Stomach (tissue), 19 donors: ENCODE measurements at places on chromosomes 11 and 22. TPM values are rescaled to one million over a fixed set of nuclear protein-coding genes. Genes with fewer than 3 reads are reported as not detected.

DNA sequence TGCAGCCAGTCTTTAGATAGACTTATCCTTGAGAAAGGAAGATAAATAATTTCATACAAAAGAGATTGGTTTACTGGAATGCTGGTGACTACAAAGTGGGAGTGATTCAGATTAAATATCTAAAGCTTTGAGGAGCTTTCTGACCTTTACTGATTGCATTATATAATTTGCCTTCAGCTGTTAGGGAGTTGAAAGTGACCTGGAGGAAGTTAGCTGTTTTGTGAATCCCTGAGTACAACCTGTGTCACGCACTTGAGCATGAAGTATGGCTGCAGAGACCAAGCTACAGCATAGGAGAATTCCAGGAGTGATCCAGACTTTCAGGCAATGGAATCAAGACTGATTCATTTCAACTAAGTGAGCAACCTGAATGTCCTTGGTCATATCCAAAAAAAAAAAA lies 1848.3 kb upstream of the RAG2 start:
- H3K4me3 ChIP-seq = no peak overlapping the region
- no peaks in the 10 kb centered on the region for H3K36me3 ChIP-seq
- no peaks in the 10 kb centered on the region for H3K27me3 ChIP-seq
- no peak for DNase-seq
- no peaks in the 10 kb centered on the region for H3K4me1 ChIP-seq

GRCh38 chr22:38850941-38851849 lies 7.4 kb upstream of the NPTXR start:
- H3K27me3 ChIP-seq = no peaks in the 10 kb centered on the region
- no peaks in the 10 kb centered on the region for H3K36me3 ChIP-seq
- no peaks in the 10 kb centered on the region for H3K4me1 ChIP-seq
- no peak overlapping the region for H3K27ac ChIP-seq
- DNase-seq = no peak
- H3K4me3 ChIP-seq = no peak overlapping the region

FXYD2 gene
- total RNA-seq = not detected

TRIM34 gene
- total RNA-seq = 11.4 TPM

DNA sequence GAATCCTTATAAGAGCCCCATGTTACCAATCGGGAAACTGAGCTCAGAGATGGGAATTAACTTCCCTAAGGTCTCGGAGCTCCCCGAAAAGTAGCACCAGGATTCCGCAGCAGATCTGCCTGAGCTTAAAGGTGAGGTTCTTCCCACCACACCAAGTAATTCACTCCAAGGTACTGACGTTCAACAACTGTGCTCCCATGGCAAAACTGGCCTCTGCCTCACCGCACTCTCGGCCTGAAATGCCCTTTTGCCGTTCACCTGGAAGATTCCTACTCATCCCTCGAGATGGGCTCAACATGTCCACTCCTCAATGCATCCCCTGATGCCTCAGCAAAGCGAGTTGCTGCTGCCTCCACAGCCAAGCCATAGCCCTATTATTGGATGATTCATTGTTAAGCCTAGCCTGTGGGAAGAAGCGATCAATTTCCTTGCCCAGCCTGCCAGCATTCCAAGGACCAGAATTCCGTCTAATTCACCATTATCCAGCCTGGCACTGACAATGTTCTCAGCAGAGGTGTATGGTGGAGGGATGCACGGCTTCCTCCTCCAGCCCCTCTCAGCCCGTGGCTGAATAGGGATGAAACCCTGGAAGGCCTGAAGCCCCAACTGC lies 4.2 kb downstream of the PLAAT3 start:
- no peaks in the 10 kb centered on the region for H3K36me3 ChIP-seq
- H3K27me3 ChIP-seq = no peaks in the 10 kb centered on the region
- H3K27ac ChIP-seq = no peak overlapping the region
- peaks cover 32% of the 10 kb centered on the region for H3K4me1 ChIP-seq
- DNase-seq = no peak

RFPL3 gene
- not detected for total RNA-seq

DNA sequence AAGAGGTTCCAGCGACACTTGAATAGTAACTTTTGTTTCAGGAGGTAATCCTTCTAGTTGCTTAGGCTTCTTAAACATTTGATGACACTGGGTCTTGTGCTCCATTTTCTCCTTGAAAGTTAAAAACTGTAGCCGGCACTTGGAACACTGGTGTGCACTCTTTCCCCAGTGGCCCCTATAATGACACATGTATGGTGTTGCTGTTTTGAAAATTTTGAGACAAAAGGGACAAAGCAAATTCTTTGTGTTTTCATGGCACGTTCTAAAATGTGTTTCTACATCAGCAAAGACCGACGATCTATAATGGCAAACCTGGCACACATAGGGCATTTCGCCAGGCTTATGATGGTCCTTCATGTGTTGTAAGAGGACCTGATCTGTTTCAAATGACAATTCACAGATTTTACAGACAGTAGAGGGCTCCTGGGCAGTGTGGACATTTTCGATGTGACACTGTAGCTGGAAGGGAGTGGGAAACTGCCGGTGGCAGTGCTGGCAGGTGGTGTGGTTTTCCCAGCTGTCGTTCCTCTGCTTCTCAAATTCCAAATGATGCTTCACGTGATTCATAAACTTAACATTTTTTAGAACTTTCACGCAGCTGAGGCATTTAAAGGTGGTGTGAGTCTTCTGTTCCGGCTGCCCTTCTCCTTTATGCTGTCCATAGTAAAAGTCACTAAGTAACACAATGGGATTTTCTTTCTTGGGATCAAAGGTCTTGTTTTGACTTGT lies 20.5 kb downstream of the ZNF280B start:
- no peak overlapping the region for H3K4me3 ChIP-seq
- no peaks in the 10 kb centered on the region for H3K27me3 ChIP-seq
- peaks cover 9% of the 10 kb centered on the region for H3K36me3 ChIP-seq
- DNase-seq = no peak

DNA sequence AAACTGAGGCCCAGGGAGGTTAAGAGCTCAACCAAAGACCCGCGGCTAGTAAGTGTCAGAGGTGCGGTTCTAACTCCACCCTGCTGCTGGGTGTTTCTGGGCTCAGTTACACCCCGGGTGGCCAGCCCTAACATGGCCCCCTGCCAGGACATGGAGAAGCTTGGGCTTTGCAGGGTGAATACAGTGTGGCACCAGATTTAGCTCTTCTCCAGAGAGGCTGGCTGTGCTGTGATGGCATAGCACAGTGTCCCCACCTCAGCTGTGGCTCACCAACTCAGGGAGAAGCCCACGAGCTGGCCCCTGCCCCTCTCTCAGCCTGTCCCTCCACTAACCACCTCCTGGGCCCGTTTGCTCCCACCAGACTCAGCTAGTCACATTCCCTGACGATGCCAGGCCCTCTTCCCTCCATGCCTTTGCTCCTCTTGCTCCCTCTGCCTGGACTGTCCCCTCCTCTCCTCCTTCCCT lies 7.0 kb downstream of the UCP3 start:
- no peak overlapping the region for H3K27ac ChIP-seq
- DNase-seq = no peak
- no peaks in the 10 kb centered on the region for H3K27me3 ChIP-seq
- peaks cover 26% of the 10 kb centered on the region for H3K36me3 ChIP-seq
- peaks cover 5% of the 10 kb centered on the region for H3K4me1 ChIP-seq
- no peak overlapping the region for H3K4me3 ChIP-seq

- peak; percentile 83 for DNase-seq
- H3K27me3 ChIP-seq = no peaks in the 10 kb centered on the region
- no peaks in the 10 kb centered on the region for H3K36me3 ChIP-seq
These were observed 11.9 kb upstream of the PHF21A start for GRCh38 chr11:46133119-46133518.

DNA sequence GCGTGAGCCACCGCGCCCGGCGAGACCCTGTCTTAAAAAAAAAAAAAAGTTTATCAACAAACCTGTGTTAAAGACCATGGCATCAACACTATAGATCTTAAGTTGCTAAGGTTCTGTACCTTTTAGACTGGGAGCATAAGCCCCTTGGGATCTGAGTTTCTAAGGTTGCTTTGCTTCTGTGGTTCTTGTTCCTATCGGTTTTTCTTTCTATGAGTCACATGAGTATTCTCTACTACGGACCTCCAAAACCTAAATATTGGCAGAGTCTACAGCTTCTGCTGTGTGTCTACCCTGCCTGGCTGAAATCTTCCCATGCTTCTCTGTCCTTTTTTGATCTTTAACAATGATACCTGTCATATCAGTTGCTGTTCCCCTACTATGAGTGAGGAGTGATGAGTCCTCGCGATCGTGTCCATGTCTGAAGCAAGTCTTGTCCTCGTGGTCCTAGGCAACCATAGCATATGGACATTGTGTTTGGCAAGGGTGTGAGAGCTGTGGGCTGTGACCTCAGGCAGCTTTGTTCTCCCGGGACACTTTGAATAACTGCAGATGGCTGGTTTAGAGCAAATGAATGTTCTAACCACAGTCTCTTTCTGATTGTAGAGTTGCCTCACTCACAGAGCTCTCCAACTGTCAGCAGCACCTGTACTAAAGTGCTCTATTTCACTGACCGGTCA lies 9.0 kb upstream of the DLAT start:
- H3K27ac ChIP-seq = peak overlapping the region; percentile 73
- no peak for DNase-seq
- H3K36me3 ChIP-seq = peaks cover 35% of the 10 kb centered on the region
- peaks cover 21% of the 10 kb centered on the region for H3K4me1 ChIP-seq
- no peaks in the 10 kb centered on the region for H3K27me3 ChIP-seq

BSCL2 gene
- 133 TPM for total RNA-seq

- no peaks in the 10 kb centered on the region for H3K27me3 ChIP-seq
- no peaks in the 10 kb centered on the region for H3K4me1 ChIP-seq
- peak; percentile 51 for DNase-seq
- H3K36me3 ChIP-seq = no peaks in the 10 kb centered on the region
- H3K4me3 ChIP-seq = no peak overlapping the region
These were observed 49.4 kb downstream of the MAML2 start for GRCh38 chr11:96293598-96294021.

DNA sequence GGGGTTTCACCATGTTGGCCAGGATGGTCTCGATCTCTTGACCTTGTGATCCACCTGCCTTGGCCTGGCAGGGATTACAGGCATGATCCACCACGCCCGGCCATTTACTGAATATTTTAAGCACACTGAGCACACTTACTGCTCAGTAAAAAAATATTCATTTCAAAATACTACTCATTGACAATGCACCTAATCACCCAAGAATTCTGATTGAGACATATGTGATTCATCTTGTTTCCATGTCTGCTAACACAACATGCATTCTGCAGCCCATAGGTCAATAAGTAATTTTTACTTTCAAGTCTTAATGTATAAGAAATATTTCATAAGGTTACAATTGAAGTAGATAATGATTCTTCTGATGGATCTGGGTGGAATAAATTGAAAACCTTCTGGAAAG lies 4.2 kb upstream of the OR52J3 start:
- H3K36me3 ChIP-seq = no peaks in the 10 kb centered on the region
- H3K27ac ChIP-seq = no peak overlapping the region
- no peaks in the 10 kb centered on the region for H3K27me3 ChIP-seq
- no peak for DNase-seq
- no peaks in the 10 kb centered on the region for H3K4me1 ChIP-seq
- no peak overlapping the region for H3K4me3 ChIP-seq

CARD18 gene
- total RNA-seq = not detected
